ENCODE measurements at places on chromosomes 6 and 20.

DNA sequence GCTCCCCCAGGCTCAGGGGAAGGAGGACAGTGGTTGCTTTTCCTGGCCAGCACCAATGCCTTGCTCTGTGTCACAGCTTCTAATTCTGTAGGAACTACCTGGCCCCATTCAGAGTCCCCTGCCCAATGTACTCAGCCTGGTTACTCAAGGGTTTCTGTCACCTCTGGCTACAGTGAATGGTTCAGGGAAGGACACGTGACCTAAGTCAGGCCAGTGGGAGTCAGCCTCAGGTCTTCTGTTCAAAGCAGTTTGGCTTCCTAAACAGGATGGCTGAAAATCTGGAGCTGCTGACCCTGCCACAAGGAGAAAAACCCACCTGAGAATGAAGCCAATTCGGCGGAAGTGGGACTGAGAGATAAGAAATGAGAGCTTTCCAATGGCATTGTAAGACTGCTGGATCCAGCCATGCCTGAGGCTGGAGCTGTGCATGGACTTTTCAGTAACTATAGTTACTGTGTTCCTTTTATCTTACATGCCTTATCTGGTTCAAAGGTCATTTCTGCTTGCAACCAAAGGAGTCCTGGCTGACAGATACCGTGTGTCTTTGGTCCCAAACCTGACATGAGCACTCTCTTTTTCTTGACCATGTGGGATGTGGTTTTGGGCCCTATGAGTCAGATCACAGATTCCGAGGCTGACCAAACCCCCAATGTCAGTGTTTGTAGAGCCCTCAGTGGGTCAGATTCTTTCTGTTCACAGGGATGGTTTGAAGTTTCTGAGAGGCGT lies 104.3 kb downstream of the SULF2 start:
- no peak for DNase-seq

DNA sequence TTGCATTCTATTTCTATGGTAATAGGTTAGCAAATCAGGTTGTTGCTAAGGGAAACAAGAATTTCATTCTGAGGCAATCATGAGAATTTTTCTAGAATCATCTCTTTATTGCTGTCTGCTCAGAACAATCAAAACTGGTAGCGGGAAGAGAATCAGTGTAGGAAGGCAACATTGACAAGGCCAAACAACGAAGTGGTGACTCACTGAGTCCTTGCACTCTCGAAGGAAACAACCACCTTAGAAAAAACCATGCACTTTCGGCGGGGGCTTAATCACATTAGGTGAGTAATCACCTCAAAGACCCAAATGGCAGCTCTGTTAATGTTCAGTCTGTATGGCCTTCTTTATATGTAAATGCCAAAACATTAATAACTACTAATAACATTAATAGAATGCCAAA lies 78.8 kb upstream of the MAP7 start:
- no peak for DNase-seq

GRCh38 chr20:56360908-56361205 lies 2.1 kb downstream of the FAM210B start:
- no peak for DNase-seq

DNA sequence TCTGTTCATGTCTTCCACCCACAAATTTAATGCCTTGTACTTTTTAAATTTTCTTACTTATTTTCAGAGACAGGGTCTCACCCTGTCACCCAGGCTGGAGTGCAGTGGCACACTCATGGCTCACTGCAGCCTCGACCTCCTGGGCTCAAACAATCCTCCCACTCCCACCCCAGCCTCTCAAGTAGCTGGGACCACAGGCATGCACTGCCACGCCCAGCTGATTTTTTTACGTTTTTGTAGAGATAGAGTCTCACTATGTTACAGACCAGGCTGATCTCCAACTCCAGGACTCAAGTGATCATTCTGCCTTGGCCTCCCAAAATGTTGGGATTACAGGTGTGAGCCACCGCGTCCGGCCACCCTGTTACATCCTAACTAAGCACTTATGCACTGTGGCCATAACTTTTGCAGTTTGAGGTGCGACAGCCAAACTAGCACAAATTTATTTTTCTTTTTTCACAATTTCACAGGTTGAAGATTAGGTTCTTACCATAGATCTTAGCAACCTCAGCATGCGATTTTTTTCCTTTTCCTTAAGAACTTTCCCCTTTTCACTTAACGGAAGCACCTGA lies 92.1 kb downstream of the EPB41L2 start:
- DNase-seq = no peak
